Activated CD4-positive, CD25-positive, alpha-beta regulatory T cell treated with anti-CD3 and anti-CD28 coated beads, Interleukin-2, amount 50 U/mL, for 16 hours (primary cell): ENCODE measurements at places on chromosomes 7 and 10.

DNA sequence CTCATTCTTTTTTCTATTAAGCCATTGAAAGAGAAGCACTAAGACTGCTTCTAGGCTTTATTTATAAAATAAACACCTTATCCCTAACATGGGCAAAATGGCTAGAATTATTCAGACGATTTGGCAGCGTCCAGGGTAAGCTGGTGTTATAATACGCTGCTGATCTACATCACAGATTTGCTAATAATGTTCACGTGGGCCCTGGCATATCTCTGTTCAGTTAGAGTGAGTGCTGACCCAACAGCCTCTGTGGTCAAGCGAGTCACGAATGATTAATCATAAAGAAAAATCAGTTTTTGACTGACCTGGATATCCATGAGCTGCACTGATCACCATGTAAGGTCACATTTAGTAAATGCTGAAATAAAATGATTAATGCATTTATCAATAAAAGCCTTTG lies 28.4 kb upstream of the CBLL1 start:
- DNase-seq, result no peak

- no peak for DNase-seq
These were observed 81.0 kb upstream of the SLC25A13 start for GRCh38 chr7:96402913-96403312.

- DNase-seq, result no peak
These were observed 178.0 kb upstream of the FRMD4A start for GRCh38 chr10:14508725-14509124.

DNA sequence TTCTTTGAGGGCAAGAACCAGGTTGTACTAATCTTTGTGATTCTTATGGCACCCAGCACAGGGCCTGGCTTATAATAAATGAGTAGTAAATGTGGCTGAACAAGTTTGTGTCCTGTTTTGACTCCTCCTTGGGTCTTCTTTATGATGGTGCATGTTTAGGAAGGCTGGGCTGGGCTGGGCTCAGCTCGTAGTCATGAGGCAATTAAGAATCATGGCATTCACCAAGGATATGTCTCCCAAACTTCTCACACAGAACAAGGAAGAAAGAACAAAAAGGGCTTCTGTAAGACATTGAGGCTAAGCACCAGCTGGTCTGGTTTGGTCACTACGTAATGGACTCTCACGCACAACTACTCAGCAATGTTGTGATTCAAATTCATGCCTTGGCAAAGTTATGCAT lies 30.5 kb upstream of the YAE1 start:
- no peak for DNase-seq

GRCh38 chr7:92205987-92206386 lies 27.0 kb upstream of the LRRD1 start:
- DNase-seq, result no peak

DNA sequence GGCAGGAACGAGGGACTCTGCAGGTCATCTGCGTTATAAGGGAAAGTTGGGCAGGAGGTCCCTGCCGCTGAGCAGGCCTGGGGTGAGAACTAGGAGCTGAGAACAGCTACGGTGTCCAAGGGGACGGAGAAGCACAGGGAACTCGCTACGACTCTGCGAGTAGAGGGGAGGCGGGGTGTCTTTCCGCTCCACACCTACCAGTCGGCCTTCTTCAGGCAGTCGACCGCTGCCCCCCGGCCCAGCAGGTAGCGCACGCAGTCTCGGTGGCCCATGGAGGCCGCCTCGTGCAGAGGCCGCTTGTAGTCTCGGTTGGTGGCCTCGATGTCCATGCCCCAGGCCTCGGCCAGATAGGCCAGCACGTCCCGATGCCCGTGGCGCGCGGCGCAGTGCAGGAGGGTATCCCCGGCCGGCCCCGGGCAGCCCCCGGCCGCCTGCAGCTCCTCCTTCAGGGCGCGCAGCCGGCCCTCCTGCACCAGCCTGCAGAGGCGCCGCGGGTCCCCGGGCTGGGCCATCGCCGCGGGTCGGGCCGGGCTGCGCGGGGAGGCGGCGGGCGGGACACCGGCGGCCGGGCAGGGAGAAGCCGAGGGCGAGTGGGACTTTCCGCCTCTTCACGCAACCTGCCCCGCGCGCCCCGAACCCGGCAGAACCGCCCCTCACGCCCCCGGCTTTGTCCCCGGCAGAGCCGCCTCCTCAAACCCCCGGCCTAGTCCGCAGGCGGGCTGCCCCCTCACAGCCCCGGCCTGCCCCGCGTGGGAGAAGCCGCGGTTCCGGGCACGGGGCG lies 660 bp downstream of the ANKRD16 start:
- no peak for DNase-seq

DNA sequence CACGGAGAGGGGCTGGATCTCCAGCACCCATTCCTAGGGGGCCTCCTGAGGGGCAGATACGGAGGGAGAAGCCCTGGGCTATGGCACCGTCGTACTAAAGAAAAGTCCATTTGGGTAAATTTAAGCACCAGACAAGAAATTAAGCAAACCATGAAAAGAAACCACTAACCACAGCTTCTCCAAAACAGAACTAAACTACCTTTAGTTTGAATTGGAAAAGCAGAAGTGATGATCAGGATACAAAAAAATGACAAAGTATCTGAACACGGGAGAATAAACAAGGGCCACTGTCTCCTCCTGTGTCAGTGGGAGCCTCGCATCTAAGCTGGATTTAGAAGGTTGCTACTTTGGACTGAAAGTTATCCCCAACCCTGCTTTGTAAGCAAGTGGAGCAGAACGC lies 69.1 kb downstream of the DIP2C start:
- no peak for DNase-seq

GRCh38 chr7:69868921-69869320 lies 270.6 kb downstream of the AUTS2 start:
- no peak for DNase-seq

DNA sequence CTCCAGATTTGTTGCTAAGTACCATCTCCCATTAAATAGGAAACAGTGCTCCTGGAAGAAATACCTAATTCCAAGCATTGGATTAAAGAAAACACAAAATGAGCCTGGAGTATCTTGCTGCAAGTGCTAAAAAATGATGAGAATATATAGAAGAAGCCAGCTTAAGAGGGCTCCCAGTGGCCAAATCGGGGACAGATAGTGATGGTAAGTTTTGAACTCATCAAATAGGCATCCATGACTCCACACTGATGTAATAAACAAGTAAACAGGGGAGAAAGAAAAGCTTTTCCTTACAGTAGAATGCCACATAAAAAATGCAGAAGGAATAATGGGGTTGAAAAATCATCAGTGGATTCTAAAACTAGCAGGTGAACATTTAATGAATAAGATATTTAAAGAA lies 72.4 kb downstream of the CTTNBP2 start:
- DNase-seq, result no peak

GRCh38 chr10:87659571-87660483 lies at the start of gene PAPSS2:
Gene PAPSS2 (plus strand): TSS chr10:87659878. CDS start chr10:87659982, 104 bp downstream.
- no peak for DNase-seq

DNA sequence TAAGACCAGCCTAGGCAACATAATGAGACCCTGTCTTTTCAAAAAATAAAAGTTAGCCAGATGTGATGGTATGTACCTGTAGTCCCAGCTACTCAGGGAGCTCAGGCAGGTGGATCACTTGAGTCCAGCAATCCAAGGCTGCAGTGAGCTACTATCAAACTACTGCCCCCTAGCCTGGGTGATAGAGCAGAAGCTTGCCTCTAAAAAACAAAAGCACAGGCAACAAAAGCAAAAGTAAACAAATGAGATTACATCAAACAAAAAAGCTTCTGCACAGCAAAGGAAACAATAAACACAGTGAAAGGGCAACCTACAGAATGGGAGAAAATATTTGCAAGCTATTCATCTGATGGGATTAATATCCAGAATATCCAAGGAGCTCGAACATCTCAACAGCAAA lies 65.4 kb downstream of the FANK1 start:
- DNase-seq, result no peak

- no peak for DNase-seq
These were observed 98.7 kb downstream of the POLL start for GRCh38 chr10:101489355-101489754.

DNA sequence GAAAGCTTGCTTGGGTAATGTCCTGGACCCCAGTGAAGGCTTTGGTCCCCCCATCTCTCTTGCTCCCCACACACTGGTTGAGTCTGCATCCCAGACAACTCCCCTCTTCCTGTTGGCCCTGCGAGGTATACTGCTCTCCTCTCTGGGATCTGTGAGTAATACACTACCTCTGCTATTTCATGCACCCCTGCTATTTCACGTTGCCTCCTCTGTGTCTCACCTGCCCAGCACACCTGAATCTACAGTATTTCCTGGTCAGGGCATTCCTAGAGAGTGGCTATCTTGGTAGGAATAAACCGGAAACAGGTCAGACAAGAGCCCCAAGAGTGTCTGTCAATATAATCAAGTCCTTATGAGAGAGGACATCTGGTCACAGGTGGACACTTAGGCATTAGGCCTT lies 114.3 kb upstream of the ODAD2 start:
- DNase-seq, result no peak

DNA sequence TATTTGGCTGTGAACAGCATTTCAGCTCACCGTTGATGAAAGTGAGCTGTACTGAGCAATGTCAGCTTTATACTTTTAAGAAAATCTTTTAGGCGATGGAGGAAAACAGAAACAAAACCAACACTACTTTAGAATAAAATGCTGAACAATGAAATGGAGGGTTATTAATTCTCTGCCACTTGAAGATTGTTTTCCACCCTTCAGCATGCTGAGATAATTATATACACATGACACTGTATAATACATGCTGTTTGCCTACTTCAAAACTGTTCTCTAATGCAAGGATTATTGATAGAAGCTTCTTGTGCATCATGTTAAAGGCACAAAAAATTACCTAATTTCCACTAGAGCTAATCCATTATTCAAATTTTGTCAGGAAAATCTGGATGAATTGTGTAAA lies 66.8 kb downstream of the CACNA2D1 start:
- no peak for DNase-seq

GRCh38 chr10:73803680-73804286 lies 7.6 kb downstream of the NDST2 start:
- no peak for DNase-seq

DNA sequence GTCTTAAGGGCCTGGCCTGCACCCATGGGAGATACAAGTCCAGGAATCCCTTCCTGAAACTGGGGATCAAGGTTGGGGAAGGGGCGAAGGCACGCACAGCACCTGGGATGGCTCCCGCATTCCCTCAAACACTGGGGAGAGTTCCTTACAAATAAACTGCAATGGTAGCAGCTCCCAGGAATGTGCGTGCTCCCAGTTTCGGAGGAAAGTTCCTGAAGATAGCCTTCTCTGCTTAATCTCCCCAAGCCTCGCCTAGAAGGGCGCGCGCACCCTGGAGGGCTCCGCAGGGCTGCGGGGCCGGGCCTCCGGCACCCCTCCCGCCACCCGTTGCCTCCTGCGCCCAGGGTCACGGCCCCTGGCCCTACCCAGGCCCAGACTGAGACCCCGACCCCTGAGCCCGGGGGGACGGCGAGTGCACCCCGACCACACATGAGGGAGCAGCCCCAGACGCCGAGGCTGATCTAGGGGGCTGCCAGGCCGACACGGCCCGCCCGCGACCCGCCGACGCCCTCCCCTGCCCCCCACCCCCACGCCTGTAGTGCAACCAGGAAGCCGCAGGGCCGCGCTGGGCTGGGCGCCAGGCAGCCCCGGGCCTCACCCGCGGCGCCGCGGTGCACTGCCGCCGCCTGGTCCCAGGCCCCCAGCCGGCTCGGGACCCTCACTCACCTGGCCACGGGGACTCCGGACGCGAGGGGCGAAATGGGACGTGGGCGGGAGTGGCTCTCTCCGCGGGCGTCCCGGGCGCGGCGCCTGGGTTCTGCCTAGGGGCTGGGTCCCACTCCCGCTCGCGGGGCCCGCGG lies 460 bp downstream of the ANXA11 start:
- DNase-seq, result no peak

DNA sequence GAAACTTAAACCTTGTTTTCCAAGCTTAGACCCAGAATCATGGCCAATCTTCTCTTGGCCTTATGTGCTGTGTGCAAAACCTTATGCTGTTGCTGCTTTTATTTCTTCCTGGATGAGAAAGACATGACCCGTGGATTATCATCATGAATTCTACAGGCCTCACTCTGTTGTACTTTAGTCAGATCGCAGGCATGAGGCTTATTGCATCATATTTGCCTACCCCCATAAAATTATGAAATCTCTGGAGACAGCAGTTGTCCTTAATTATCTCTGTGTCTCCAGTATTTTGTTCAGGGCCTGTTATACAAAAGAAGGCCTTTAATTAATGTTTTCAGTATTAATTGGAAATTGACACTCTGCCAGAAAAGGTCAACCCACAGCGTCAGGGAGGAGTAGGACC lies 71.6 kb downstream of the PLCE1 start:
- no peak for DNase-seq

- no peak for DNase-seq
These were observed 28.8 kb upstream of the DIP2C start for GRCh38 chr10:718143-718700.

- no peak for DNase-seq
These were observed 99.4 kb downstream of the MTPN start for GRCh38 chr7:135877805-135878204.

- DNase-seq, result no peak
These were observed 26.2 kb downstream of the PPP3CB start for GRCh38 chr10:73469579-73469978.

GRCh38 chr7:9505516-9505915 lies 1072.1 kb downstream of the NXPH1 start:
- DNase-seq, result no peak

- no peak for DNase-seq
These were observed 65.8 kb upstream of the EMX2 start for GRCh38 chr10:117476716-117477115.

GRCh38 chr7:106248600-106248999 lies 36.2 kb downstream of the NAMPT start:
- no peak for DNase-seq

DNA sequence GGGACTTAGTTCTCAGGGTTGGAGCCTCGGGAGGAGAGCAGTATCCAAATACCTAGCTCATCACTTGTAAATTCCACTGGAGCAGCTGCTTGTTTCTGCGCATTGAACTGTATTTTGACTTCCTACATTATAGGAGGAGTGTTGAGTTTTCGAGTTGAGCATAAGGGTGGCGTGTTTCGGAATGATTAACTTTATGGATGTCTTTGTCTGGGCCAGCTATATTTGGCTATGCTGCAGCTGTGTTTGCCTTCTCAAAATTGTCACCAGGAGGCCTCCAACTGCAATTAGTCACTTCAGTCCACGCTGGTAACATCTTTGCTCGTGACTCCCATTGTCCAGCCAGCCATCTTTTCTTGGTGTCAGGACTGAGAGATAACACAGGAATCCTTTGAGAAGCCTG lies 9.1 kb downstream of the CELF2 start:
- DNase-seq, result no peak

DNA sequence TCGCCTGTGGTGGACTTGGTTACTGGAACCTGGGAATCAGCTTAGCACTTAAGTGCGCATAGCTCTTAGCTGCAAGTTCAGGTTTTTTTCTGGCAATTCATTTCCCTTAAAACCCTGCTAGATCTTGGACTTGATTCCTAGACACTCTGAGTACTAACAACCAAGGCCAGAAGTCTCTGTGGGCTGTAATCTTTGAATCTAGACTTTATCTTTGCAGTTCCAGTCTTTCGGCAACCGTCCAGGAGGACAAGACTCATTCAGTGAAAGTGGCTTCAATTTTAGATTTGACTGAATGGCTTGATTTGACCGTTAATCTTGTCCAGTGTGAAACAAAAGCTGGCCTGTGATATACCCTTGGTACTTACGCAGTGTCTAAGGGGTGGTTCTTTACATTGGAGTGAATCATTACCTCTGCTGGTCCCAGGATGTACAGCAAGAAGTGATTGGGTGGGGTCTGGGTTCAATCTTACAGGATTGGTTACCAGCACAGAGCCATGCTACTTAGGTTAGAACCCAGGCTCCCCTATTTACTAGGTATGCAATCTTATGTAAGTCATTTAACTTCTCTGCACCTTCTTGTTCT lies 16.4 kb downstream of the PTTG1IP2 start:
- DNase-seq, result no peak
